SIG-M5 (cell line): ENCODE measurements at places on chromosomes 12 and 14.

- no peak for DNase-seq
Observed at GRCh38 chr14:88049936-88050335, 45.0 kb downstream of the GPR65 start.

DNA sequence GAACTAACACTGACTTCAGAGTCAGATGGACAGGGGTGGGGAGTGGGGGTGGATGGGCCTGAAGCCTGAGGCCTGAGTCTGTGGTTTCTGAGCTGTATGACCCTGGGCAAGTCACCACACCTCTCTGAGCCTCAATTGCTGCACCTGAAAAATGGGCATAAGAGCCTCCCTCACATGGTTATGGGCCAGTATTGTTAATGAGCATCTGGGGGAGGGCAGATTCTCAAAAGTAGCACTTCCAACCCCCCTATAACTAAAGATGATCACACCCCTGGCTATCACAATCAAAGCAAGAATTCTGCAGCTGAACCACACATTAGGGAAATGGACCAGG lies 168.6 kb downstream of the RBM19 start:
- no peak for DNase-seq

GRCh38 chr12:49827401-49828099 lies 663 bp downstream of the NCKAP5L start:
- DNase-seq: no peak

GRCh38 chr14:105102361-105102870 lies 37.2 kb upstream of the GPR132 start:
- DNase-seq: no peak

GRCh38 chr14:58740379-58740935 lies 102.7 kb downstream of the DACT1 start:
- DNase-seq: no peak

DNA sequence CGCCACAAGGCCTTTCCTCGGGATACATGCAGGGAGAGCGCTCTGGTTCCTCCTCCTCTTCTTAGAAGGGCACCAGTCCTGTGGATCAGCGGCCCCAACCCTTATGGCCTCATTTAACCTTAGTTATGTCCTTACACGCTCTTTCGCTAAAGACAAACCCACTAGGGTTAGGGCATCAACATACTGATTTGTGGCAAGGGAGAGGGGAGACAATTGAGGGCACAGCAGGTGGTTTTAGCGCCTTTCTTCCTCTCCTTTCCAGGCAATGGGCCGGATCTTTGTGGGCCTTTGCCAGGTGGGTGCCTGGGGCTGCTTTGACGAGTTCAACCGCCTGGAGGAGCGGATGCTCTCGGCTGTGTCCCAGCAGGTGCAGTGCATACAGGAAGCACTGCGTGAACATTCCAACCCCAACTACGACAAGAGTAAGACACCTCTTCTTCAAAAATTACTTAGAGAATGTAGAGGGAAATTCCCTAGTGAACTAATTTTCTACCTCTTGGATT lies 43.6 kb downstream of the DYNC1H1 start:
- no peak for DNase-seq

DNA sequence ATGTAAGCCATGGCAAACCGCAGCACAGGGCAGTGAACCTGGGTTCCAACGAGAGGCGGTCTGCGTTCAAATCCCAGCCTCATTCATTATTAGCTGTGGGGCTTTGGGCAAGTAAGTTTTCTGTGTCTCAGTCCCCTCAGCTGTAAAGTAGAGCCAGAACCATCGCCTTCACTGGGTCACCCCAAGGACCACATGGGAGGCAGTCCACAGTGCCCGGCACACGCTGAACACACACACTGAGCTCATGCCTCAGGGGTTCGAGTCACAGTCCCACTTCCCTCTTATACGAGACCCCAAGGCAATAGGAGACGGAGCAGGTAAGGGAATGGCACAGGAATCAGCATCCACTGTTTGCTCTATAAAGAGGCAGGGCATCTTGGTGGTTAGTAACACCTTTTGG lies 19.1 kb downstream of the LRTM2 start:
- DNase-seq: no peak
